ENCODE measurements at places on chromosomes 1 and 21. TPM values are rescaled to one million over a fixed set of nuclear protein-coding genes. Genes with fewer than 3 reads are reported as not detected.

DNA sequence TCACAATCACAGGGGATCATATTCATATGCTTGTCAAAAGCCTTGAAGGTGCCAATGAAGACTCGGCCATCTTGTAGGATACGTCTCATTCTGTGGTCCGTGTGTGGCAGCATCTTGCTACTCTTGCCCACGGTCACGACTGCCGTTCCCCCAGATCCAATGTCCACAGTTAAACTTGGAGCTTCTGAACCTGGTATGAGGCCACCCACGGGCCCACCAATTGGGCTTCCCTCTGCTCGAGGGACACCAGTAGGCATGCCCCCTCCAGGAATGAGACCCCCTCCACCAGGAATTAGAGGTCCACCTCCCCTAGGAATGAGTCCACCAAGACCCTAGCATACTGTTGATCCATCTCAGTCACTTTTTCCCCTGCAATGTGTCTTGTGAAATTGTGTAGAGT lies 39.6 kb downstream of the MORN1 start:
- no peak for DNase-seq

Gene LCE3E
- not detected for total RNA-seq

GRCh38 chr1:214977110-214977509 lies 105.4 kb upstream of the KCNK2 start:
- no peak for DNase-seq

DNA sequence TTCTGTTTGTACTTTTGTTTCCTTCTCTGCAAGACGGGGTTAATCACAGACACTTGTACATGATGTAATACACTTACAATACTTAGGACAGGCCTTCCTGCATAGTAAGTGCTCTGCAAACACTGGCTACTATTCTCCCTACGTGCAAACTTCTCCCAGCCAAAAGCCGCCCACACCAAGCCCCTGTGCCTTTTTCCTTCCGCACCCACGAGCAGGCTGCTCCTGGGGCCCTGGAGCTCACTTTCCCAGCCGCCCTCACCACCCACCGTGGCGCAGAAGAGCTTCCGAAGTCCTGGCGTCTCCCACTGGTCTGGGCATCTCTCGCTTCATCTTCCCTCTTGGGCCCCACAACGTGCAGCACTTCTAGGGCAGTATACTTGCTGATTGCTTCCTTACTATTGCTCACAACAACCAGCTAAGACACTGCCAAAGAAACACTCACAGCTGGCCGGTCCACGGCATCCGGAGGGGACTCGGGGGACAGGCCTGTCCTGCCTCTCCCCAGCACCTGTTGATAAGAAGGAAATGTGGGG lies 22.5 kb upstream of the GPR157 start:
- no peak for DNase-seq

- DNase-seq, result no peak
Observed at GRCh38 chr1:1005774-1006304, 5.9 kb upstream of the HES4 start.

Gene PRELP
- 0.18 TPM for total RNA-seq

Gene ZBTB8B
- 2.7 TPM for total RNA-seq

DNA sequence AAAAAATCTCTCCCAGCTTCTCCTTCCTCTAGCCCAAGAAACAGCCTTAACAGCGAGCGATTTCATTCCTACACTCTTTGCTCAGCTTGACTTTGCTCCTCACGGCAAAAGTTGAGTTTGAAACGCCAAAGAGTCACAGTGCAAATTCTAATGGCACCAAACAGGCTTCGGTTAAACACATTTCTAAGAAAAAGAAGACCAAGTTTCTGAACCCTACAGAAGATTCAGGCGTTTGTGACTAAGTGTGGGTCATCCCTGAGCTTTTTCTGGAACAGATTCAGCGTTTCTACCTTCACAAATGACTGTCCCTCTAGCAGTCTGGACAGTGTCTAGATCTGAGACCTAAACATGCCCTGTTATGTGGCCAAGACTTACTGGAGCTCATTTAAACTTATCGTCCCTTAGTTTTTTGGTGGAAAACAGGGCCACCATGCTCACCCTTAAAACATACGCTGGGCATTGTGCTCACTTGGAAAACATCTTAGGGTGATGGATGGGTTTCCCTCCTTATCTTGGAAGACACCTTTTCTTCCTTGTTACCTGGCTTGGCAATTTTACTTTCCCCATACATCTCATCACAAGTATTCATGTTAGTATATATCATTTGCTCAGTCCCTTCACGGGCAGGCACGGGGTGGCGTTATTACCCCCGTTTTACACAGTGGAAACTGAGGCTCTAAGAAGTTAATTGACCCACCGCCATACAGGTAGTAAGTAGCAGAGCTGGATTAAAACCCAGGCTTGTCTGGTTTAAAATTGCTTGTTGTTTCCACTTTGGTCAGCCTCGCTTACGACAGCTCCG lies 1.0 kb downstream of the C1orf198 start:
- no peak for DNase-seq

- DNase-seq, result no peak
Observed at GRCh38 chr1:21302747-21303715, 12.8 kb upstream of the ECE1 start.

DNA sequence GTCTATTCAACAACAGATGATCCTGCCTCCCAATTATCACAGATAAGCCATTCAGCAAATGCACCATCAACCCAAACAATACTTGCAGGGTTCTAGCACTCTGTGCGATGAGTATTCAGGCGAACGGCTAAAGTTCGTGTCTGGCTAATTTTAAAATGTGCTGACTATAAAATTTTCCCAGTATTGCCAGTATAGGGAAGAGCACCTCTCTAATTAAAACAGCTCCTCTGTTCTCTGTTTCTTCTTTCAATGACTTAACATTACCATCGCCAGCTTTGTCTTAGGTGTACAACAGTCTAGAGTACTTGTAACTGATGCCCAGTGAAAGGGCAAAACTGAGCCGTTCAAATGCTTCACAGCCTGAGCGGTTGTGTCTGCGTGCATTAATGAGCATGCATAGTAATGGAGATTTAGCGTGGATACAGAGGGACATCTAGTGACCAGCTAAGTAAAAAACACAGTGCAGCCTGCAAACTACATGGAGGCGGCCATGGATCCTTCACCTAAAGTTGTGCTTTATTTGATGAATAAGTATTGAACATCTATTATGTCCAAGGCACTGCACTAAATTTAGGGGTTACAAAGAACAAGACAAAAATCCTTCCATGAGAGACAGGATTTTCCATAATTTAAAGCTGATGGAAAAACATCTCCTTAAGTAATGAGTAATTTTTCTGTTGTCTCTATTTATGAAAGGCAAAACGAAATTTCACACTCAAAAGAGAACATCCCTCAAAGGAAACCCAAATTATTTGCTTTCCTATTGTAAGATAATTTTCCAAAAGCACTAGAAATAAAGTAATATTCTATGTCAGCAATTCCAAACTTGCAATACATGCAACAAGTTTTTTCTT lies 120.0 kb downstream of the SETD4 start:
- peak; percentile 24 for DNase-seq

Gene MPZL1
- 71.7 TPM for total RNA-seq

Gene PALMD
- 0.09 TPM for total RNA-seq

DNA sequence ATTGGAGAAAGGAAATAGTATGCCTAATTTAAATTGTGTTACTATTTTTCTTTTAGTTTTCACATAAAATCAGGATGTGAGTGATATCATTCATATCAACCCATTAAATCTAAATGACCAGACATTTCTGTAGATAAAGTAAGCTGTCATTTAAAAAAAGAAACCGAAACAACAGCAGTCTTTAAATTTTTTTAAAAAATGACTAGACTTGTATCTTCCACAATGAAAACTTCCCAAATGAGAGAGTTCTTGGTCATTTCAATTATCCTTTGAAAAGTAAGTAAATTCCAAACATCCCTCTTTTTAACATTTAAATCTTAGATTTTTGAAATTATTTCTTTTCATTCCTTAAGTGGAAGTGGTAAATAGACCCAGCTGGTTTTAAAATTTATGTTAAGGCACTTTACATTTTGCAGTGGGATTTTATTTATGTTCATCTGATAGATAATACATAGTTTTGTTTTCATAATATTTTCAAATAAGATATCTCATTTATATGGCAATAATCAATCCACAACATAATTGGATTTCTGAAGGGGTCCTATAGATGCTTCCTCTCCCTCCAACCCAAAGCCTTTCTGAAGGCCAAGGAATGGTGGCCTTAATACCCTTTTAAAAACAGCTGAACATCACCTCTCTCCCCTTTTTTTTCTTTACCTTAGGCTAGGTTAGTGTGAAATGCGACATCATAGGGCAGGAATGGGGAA lies 3.1 kb downstream of the FOXD3 start:
- DNase-seq, result no peak

Gene KRTAP12-2
- 0.25 TPM for total RNA-seq

GRCh38 chr1:12629511-12629956 lies 11.5 kb upstream of the DHRS3 start:
- DNase-seq, result peak; percentile 51

DNA sequence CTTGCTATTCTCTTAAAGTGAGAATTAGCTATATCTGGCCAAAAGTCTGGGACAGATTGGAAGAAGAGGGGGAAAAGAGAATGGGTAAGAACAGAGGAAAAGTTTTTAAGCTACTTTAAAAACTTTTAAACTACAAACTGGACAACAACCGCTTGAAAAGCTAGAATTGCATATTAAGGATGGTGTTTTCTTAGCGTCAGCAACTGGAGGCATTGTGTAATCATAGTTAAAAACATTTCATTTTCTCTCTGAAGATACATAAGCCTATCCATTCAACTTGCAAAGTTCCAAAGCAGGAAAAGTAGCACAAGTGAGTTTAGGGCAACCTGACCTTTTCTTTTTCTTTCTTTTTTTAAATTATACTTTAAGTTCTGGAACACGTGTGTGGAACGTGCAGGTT lies 10.9 kb downstream of the PBX1 start:
- no peak for DNase-seq

Gene IL12RB2
- total RNA-seq, result 0.81 TPM

Gene S100A5
- not detected for total RNA-seq

Gene PLA2G2C
- total RNA-seq, result not detected

- DNase-seq, result no peak
Observed at GRCh38 chr1:216824511-216824910, 101.3 kb upstream of the ESRRG start.

DNA sequence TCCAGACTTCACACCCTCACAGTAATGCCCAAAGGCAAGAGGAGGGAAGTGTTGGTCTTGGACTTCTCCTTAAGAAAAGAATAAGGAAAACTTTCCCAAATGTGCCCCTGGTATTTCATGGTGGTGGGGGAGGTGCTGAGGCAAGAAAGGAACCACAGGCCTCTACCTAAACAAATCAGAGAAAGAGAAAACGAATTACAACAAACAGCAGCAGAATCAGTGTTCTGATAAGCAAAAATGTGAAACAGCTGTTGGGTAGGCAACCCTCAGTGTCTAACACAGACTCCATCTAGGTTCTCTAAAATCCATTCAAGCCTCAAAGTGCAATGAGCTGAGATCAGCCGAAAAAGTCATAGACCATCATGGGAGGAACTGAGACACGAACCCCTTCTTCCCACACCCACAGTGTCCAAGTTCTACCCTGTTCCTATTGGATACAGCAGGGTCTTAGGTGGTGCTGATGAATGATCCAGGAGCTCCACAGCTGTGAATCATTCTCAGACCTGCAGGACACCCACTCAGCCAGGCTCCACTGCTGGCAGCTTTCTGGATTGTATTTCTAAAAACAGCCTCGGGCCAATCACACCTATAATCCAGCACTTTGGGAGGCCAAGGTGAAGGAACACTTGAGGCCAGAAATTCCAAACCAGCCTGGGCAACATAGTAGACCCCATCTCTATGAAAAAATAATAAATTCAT lies 149.1 kb downstream of the PLPP3 start:
- DNase-seq, result no peak

Gene FAM3B
- 1.4 TPM for total RNA-seq

GRCh38 chr1:223248001-223248769 lies 105.1 kb upstream of the TLR5 start:
- no peak for DNase-seq

DNA sequence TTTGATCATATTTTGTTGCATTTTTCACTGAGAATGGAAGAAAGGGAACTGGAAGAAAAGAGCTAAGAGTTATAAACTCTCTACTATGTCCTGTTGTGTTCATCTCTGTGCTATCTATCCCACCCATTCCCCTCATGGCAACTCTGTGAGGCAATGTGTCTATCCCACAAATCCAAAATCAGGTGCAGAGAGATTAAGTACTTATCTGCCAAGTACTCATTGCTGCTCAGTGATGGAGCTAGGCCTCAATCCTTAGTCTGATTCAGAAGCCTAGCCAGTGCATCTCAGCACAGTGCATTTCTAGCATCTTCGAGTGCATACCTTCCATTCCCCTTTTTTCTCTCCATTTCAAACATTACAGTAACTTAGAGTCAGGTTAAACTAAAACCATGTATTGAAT lies 270.6 kb downstream of the TPR start:
- DNase-seq, result no peak

- DNase-seq, result no peak
Observed at GRCh38 chr1:58895082-58895481, 111.2 kb upstream of the JUN start.

DNA sequence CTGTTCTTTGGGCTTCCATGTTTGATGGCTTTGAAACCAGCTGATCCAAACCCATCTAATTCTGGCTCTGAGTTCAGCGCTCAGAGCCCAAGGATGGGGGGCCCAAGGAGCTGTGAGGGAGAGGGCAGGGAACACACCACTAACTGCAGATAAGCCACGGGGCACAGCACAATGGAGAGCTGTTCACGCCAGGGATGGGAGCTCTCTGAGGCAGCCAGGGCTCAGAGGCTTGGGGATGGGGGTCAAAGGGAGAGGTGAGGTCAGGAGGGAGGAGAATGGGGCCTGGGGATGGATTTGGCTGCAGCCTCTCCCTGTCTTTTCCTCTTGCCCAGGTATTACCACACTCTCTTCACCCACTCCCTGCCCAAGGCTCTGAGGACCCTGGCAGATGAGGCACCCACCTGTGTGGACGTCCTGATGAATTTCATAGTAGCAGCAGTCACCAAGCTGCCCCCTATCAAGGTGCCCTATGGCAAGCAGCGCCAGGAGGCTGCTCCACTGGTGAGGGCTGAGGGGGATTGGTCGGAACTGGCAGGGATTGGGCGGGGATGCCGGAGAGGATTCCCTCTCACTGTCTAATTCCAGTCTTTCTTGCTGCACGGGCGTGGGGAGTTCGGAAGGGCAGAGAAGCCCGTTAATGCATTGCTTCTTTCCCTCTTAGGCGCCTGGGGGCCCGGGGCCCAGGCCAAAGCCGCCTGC lies 11.3 kb downstream of the SLC30A2 start:
- no peak for DNase-seq

DNA sequence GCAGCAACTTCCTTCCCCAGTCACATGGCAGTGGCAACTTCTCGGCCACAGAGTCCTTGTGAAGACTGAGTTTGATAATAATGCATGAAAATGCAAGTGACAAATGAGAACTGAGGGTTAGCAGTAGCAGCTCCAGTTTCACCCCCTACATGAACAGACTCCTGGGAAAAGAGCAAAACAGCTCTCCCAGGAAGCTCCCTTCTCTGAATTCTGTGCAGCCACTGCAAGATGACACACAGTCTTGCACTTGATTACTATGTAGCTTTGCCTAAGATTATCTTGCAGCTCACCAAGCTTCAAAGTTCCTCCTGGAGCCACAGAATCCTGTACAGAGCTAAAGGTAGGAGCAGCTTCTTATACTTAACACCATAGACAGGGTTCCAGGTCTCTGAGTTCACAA lies 4.7 kb downstream of the PGBD5 start:
- DNase-seq, result no peak
